ENCODE measurements at places on chromosomes 3 and 15.

DNA sequence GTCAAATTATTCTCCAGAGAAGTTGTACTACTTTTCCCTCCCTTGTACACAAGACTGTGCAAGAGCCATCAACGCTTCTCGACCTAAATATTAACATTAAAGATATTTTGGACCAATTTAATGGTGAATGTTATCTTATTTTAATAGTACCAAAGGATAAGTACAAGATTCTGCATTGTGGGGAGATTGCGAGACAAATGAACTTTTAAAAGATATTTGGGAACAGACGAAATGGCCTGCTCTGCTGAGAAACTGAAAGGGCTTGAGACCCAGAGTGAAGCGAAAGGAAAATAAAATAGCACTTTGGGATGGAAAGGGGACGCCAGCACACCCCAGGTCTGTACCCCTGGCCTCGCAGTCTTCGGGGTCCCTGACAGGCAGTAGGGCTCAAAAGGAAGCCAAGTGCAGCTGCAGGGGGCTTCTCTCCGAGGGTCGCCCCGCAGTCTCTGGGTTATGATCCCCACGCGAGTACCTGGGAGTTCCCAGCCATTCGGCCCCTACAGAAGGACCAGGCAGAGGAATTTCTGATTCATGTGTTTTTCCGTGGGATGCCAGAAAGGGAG, 97.6 kb upstream of the VGLL3 start:
- no peak for DNase-seq

- DNase-seq = no peak
Measured at GRCh38 chr15:84953136-84953535, 28.5 kb upstream of the PDE8A start.

DNA sequence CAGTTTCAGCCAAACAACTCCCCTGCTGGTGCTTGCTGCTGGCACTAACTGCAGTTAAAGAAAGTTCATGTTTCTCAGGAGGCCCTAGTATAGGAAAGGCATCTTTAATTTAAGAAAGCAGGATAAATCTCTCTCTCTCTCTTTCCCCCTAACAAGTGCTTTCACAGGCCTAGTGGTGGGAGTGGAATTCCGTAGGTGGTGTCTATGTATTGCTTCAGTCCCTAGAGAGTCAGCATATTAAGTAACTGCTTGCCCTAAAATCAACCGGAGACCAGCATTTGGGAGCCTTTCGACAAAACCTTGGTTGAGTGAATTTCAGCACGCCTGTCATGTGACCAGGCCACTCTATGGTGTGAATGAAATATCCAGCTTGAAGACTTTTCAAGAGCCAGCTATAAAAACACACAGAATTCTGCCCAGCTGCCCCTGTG, 169.2 kb upstream of the TGFBR2 start:
- DNase-seq = peak; percentile 37

DNA sequence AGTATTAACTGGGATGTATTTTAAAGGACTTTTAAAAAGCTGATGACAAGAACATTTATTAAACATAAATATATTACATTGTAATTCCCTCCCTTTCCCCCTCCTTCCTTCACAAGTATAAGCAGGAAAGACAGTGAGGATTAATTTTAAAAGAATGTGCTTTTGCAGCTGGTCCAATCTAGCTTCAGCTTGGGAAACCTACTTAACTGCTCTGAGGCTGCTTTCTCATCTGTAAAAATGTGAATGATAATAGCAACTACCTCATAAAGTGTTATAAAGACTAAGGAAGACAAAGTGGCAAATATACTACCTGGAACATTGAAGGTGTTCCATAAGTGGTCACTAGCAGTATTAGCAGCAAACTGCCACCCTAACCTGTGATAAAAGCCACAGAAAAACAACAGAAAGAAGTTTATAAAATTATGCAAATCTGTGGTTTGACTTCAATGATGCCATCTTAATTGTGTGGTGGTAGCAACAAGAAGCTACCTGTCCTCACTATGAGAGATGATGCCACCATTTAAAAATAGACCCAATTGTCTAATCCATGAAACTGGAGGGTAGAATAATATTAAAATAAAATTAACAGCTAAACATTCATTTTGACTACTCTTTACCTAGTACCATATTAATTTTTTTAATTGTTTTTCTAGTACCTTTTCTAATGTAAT, 20.0 kb downstream of the DHX36 start:
- DNase-seq = no peak

DNA sequence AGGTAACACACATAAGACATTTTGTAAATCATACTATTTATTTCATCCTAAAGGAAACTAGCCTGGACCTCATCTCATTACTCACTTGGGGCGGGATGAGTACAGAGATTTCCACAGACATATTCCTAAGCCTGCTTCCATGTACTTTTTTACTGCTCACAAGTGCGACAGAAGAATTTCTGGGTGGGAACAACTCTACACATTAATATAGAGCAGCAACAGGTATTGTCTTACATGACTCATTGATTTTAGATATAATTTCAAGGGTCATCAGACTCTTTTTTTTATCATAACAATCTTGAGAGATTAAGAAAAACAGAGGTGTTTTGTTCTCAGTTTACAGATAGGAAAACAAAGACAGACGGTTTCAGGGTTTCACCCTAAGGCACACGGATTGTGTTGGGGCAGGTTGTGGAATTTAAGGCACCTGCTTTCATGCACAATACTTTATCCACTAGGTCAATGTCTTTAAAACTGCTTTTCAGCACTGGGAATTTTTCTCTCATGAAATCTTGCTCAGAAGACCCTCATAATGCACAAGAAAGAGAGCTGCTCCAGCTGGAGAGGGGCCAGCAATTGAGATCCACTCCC, 186.7 kb upstream of the CDIN1 start:
- no peak for DNase-seq

- no peak for DNase-seq
Measured at GRCh38 chr15:66105286-66106265, 148.0 kb downstream of the MEGF11 start.

DNA sequence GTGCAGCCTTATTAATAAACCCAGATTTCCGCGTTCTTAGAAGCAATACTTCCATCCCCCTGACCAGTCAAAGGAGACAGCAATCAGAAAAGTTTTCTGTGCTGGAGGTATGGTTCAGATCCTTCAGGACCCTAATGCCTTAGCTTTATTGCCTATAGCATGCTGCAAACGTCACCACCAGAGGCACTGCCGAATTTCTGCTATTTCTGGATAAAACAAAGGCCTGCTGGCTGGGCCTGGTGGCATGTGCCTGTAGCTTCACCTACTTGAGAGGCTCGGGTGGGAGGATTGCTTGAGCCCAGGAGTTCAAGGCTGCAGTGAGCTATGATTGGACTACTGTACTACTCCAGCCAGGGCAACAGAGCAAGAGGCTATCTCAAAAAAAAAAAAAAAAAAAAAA, 407.2 kb downstream of the FOXP1 start:
- DNase-seq = no peak

DNA sequence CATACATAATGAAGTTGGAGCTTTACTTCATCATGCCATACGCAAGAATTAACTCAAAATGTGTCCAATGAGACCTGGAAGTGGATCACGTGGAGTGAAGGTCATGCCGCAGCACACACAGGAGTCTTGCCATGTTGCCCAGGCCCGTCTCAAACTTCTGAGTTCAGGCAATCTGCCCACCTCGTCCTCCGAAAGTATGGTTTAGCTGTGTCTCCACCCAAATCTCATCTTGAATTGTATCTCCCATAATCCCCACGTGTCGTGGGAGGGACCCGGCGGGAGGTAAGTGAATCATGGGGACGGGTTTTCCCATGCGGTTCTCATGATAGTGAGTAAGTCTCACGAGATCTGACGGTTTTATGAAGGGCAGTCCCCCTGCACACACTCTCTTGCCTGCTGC, 25.7 kb downstream of the SPCS1 start:
- DNase-seq = no peak

- DNase-seq = no peak
Measured at GRCh38 chr15:62343397-62343796, 178.3 kb upstream of the C2CD4B start.

DNA sequence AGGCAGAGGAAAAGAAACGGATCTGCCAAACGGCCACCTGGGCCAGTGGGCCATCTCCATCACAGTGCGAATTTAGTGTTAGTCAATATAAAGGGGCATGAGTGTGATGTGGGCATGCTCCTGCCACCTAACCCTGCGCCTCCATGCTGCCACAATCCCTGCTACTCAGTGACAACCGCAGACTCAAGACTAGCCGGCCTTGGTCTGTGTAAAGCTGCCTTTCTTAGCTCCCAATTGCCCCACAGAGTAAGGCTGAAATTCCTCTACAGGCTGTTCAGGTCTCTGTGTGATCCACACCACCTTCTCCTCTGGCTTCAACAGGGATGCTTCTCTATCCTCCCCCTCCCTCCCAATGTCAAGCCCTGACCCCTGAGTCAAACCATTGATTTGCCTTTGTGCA, 269.7 kb downstream of the XXYLT1 start:
- DNase-seq = no peak

DNA sequence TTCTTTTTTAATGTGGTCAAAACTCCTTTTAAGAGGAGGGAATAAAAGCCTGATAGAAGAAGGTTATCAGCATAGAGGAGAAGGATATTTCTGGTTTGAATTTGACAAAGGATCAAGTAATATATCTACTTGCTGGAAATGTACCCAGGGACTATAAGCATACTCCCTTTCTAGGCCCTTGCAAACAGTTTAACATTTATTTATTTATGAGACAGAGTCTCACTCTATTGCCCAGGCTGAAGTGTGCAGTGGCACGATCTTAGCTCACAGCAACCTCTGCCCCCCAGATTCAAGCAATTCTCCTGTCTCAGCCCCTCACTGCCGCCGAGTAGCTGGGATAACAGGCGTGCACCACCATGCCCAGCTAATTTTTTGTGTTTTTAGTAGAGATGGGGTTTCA, 71.6 kb downstream of the SLMAP start:
- DNase-seq = no peak

DNA sequence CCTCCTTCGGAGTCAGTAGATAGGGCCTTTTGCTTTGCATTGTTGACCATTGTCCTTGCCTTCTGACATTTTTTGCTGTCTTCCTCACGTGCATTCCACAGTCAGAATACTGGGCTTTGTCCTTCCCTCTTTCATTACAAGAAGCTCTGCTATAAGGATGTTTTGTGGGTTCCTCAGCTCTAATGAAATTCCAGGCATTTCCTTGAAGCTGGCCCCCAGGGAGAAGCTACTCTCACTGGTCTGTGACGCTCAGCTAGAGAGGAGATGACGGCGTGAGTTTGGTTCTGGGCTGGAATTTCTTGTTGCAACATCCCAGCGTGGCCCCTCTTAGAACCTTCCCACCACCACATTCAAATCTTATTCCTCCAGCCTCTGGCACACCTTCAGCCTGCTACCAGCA, 210.2 kb downstream of the TJP1 start:
- no peak for DNase-seq

DNA sequence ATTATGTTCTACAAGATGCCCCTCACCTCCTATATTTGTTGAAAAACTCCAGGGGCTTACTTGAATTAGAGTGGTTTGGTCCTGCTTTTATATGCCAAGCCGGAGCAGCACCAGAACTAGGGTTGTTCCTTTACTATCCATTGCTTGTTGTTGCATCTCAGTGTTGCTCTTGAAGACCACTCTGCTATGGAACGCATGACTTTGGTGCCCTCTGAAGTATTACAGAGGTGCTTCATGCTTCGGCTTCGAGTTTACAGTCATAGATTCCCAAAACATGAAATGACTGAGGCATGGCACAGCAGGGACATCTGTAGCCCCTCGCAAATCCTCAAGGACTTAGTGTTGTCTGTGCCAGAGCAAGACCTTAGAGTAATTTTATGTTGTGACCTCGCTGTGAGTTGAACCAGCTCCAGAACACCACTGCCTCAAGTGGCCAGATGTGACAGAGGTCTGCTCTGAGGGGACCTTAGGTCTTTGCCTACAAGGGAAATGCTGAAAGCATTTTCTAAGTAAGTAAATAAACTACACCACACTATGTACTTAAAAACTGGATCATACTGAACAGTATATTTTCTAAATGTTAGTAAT, 67.2 kb upstream of the SIAH2 start:
- no peak for DNase-seq

DNA sequence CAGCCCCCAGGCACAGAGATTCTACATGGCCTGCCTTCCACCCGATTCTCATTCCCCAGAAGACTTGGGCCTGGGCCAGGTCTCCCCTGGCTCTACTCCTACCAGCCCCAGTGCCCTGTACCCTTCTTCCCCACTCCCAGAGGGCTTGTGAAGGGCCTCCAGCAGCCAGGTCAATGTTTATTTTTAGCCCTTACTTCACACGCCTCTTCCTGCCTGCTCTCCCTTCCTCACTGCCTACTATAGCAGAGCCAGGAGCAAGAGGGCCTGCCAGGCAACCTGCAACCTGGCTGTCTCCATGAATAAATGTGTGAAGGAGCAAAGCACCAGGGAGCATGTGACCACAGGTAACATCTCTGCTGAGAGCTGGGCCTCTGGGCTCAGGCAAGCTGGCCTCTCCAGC, 26.4 kb upstream of the APEH start:
- no peak for DNase-seq

GRCh38 chr15:36468746-36469145, 110.7 kb upstream of the CDIN1 start:
- no peak for DNase-seq

DNA sequence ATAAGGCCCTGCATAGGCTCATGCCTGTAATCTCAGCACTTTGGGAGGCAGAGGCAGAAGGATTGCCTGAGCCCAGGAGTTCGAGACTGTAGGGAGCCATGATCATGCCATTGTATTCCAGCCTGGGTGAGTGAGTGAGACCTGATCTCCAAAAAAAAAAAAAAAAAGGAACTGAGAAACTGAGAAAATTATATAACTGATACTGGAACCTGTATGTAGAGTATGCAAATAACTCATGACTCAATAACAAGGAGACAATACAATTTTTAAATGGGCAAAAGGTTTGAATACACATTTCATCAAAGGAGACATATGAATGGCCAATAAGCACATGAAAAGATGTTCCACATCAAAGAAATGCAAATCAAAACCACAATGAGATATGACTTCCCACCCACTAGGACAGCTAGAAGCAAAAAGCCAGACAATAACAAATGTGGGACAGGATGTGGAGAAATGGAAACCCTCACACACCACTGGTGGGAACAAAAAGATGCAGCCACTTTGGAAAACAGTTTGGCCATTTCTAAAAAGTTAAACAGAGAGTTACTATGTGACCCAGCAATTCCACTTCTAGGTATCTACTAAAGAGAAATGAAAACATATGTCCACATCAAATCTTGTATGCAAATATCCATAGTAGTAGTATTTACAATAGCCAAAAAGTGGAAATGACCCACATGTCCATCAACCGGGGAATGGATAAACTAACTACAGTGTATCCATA, 70.7 kb downstream of the IQSEC1 start:
- no peak for DNase-seq

- no peak for DNase-seq
Measured at GRCh38 chr3:9100513-9100894, 137.2 kb upstream of the RAD18 start.

GRCh38 chr3:196203846-196204245, 7.4 kb downstream of the ZDHHC19 start:
- no peak for DNase-seq

DNA sequence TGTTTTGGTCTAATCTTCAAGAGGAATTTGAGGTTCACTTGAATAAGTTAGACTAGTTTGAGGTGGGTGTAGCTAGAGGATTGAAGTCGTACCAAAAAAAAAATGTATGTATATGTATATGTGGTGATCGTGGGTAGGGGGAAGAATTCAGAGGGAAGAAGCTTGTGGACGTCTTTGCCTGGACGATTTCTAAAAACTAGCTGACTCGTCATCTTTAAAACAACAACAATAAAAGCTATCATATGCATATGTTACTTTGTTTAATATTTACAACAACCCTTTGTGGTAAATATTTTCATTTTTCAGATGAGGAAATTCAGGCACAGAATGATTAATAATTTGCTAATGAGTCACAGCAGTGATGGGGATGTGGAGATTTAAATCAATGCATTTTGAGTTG, 18.1 kb downstream of the RNF111 start:
- no peak for DNase-seq

All from posterior cingulate gyrus (tissue), 11 donors.